Tibial artery (tissue), 4 donors: ENCODE measurements at places on chromosomes 7 and 10.
A peak's percentile ranks its signal among the peaks of the same experiment; 100 is the strongest.

DNA sequence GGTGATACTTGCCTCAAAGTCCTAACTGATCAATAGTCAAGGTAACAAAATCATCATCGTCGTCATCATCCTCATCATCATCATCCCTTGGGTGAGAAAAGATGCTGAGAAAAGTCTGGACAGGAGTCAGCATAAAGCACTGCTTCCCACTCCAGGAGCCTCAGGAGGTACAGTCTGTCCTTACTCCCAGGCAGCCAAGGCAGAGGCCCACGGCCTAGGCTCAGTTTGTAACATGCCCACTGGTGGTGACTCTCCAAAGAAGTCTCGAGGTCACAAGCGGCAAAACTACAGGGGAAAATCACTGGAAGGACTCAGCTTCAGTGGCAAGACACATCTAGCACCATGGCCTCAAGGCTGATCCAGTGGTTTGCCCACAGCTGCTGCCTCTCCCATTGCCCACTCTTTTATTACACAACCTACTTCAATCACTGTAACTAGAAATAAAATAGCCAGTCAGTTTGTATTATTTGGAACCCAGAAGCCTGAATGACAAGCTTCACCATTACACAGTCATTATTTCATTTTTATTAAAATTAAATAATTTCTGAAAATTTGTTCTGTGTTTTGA lies 150.4 kb downstream of the SRPK2 start:
- no peak for DNase-seq

GRCh38 chr7:15757041-15758000 lies 70.8 kb upstream of the MEOX2 start:
- DNase-seq = no peak

- no peak for DNase-seq
These were observed 35.8 kb downstream of the CREB3L2 start for GRCh38 chr7:137965942-137966640.

GRCh38 chr10:117462424-117462792 lies 80.1 kb upstream of the EMX2 start:
- DNase-seq = no peak

DNA sequence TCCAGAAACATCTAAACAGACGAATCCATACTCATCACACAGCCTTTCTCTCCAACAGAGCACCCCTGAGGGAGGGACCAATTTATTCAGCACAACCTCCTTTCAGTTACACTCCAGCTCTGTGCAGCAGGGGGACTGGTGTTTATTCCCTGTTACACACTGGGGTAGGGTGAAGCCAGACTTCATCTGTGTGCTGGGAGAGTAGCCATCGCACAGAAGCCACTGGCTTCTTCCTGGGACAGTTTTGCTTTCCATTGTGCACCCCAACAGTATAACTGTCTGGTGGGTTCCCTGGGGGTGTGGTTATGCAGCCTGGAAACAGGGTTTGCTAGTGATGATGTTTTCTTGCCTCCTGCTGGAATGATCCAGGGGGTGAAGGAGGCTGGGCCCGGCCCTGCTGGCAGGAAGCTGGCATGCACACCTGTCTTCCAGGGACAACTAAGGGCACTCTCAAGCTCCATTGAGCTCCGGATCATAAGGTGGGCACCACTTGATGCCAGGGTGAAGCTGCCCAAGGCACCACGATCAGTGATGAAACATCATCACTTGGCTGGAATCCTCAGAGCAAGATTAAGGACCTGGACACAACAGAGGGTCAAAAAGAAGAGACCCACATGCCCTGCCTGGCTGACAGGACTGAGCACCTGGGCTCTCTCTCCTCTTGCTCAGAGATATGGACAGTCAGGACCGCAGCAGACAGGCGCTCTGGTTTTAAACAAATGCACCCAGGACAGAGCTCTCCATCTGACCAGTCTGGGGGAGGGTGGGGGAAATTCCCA lies 293.2 kb downstream of the GRID1 start:
- DNase-seq = no peak

DNA sequence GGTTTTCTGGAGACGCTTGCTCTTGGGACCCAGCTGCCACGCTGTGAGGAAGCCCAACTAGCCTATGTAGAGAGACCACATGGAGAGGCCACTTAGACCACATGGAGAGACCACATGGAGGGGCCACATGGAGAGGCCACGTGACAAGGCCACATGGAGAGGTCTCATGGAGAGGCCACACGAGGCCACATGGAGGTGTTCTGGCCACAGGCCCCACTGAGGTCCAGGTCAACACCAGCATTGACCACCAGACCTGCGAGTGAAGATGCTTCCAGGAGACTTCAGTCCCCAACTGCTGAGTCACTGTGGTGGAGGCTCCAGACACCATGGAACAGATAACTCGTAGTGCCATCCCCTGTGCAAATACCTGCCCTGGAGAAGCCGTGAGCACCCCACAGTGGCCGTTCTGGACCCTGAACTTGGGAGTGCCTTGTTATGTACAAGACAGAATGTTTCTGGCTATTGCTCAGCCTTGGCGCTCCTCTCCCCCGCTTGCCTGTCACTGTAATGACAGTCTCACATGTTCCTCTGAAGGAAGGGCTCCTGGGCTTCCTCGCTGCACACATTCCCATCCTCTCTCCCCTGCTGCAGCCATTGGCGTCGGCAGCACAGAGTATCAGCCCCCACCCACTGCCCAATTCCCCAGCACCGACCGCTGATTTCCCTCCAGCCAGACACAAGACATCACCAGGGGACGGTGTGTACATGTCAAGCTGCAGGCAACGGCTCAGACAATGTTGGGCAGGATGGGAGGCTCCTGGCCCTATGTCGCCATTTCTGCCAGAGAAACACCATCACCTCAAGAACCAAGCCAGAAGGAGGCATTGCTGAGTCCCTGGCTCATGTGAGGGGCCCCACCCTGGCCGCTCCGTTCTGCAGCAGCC lies 49.0 kb upstream of the TNRC18 start:
- DNase-seq = no peak

DNA sequence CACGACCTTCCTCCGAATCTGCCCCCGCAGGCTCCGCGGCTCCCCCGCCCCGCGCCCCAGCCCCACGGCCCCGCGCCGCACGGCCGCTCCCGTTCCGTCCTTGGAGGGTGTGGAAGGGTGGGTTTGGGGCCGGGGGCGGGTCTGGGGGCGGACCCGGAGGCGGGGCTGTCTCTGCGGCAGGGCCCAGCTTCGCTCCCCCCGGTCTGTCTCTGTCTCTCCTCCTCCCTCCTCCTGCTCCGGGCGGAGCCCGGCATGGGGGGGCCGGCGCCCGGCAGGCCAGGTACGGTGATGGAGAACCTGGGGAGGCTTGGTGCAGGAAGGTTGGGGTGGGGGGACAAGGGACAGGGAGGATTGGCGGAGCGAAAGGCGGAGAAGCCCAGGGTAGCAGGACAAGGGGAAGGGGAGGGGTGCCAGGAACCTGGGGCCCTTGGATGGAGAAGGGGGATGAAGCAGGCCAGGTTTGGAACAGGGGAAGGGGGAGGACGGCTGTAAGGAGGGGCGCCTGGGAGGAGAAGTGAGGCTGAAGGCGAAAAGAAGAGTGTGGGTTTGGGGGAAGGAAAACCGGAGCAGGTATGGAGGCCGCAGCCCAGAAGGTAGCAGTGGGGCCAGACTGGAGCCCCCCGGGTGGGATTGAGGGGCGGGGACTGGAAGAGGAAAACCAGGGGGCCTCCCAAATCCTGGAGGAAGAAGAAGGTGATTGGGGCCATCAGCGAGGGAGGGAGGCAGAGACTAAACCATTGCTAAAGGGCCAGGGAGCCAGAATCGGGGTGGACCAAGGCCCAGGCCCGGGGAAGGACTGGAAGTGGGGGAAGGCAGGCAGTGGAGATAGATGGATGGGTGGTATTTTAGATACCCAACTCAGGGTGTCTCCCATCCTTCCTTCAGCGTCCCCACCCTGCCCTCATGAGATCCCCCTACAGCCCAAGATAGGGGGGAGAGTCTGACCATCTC lies at the start of gene NYAP1:
TSS of gene NYAP1 (plus strand) at position 206 of the 951 bp plus-strand sequence. CDS start 1,385 bp downstream, outside the sequence.
- DNase-seq = no peak

- DNase-seq = no peak
These were observed 134.0 kb downstream of the PRKAG2 start for GRCh38 chr7:151742713-151743480.

- DNase-seq = no peak
These were observed 128.5 kb downstream of the INHBA start for GRCh38 chr7:41574377-41574776.

- no peak for DNase-seq
These were observed 95.3 kb upstream of the CARD11 start for GRCh38 chr7:3138997-3139396.

DNA sequence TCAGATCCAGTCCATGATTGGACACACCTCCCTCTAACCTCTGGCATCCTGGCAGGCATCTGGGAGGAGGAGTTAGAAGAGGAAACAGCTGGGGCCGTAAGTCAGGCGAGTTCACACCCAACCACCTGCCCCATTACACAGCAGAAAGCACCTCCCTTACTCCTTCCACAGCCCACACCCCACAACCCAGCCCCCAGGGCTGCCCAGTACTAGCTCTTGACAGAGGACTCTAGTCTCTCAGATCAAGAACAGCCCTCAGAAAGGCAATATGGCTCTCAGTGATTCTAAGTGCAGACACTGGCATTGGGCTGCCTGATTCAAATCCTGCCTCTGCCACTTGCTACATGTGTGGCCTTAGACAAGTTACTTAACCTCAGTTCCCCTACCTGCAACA lies 34.1 kb downstream of the KCNMA1 start:
- DNase-seq = no peak

DNA sequence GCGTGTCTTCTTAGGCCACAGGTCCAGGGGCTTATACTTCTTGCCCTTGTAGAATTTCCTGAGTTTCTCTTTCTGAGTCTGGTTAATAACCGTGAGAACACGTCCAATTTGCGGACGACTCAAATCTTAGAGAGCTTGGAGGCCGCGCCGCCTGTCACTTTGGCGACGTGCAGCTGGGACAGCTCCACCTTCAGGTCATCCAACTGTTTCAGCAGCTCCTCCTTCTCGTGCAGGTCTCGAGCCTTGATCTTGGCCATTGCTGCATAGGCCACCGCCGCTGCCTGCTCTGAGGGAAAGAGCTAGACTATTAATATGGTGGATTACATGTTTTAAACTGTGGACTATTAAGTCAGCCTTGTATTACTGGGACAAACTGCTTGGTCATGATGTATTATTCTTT lies 26.9 kb downstream of the EVX1 start:
- DNase-seq = no peak

- no peak for DNase-seq
These were observed 51.4 kb downstream of the HECW1 start for GRCh38 chr7:43163885-43164284.

DNA sequence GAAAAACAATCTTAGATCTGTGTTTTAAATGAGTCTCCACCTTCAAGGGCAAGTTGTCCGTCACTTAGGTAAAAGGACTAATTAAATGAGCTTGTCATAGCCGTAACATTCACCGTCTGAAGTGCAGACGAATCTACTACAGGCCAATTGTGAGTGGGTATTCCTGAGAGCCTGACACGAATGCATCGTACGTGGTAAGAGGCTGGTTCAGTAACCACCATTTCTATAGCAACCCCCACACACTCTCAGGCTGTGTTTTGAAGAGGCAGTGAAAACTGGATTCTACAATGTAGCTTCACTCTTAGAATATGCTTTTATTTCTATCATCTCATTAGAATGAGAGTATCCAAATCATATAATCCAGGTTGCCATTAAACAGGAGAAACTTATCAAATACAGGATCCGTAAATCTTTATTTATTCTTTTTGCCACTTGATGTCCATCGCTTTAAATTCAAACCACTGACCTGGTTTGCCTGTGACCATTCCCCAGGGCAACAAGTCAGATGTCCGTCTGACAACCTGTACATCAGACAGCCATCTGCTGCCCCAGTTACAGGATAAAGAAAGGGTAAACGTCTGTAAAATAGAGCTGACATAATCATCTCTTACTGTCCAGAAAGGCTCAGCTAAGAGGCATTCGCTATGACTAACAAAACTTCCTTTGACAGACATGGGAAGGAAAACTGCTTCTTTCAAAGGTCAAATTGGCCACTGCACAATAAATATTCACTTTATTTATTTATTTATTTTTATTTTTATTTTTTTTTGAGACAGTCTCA lies 70.3 kb upstream of the NMT2 start:
- no peak for DNase-seq

DNA sequence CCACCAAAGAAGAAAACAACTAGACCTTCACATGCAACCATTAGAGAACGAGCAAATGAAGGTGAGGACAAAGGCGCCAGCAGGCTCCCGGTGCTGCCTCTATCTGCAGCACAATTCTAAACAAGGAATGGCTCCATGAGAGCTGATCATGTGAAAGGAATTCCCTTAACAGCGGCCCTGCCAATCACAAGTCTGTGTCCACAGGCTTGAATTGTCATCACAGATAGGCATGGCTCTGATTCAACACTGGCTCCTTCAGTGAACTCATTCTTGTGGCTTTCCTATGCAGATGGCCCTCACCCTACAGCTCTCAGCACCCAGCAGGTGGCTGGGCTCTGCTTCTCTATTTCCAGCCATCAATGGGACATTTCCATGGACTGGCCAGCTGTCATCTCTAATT lies 36.2 kb downstream of the LAMB1 start:
- no peak for DNase-seq

DNA sequence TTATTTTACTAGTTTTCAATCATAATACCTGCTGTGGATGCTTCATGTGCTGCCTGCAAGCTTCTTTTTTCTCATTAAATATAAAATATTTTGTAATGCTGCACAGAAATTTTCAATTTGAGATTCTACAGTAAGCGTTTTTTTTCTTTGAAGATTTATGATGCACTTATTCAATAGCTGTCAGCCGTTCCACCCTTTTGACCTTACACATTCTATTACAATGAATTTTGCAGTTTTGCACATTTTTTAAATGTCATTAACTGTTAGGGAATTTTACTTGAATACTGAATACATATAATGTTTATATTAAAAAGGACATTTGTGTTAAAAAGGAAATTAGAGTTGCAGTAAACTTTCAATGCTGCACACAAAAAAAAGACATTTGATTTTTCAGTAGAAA lies 103.0 kb downstream of the PTEN start:
- DNase-seq = no peak

- no peak for DNase-seq
These were observed 135.4 kb downstream of the CXCL12 start for GRCh38 chr10:44249490-44249889.

- no peak for DNase-seq
These were observed 26.6 kb downstream of the CDNF start for GRCh38 chr10:14810969-14811953.

DNA sequence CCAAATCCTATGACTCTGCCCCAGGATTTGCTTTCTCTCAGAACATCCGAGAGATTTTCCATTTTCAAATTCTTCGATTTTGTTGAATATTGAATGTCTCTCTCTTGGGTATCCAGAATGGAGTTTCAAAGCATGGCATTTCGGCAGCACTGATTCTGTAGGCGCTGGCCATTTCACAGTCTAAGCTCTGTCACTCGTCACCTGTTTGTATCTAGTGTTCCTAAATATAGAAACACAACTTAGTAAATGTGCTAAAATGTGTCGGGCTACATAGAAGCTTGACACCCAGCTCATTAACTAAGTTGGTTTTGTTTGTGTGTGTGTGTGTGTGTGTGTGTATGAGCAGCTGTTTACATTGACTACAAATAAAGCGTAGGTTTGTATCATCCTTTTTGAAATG lies 173.5 kb upstream of the FZD1 start:
- DNase-seq = no peak

GRCh38 chr7:143931739-143932138 lies 3.3 kb upstream of the OR2F2 start:
- no peak for DNase-seq

- peak; percentile 25 for DNase-seq
These were observed 399 bp downstream of the FHIP2A start for GRCh38 chr10:114821915-114822443.

- no peak for DNase-seq
These were observed 3.1 kb downstream of the CNPY4 start for GRCh38 chr7:100122568-100122967.

GRCh38 chr7:35605760-35606159 lies 89.2 kb downstream of the HERPUD2 start:
- no peak for DNase-seq
